Neural crest cell (in vitro differentiated cells): ENCODE measurements at places on chromosomes 5 and 9.

- no peak overlapping the region for H3K27ac ChIP-seq
- no peak for DNase-seq
- no peaks in the 10 kb centered on the region for H3K27me3 ChIP-seq
Observed at GRCh38 chr5:59521476-59521875, 372.1 kb downstream of the PDE4D start.

- H3K27me3 ChIP-seq = no peaks in the 10 kb centered on the region
- DNase-seq = no peak
- H3K36me3 ChIP-seq = no peaks in the 10 kb centered on the region
- peaks cover 51% of the 10 kb centered on the region for H3K4me1 ChIP-seq
- H3K27ac ChIP-seq = no peak overlapping the region
- H3K4me3 ChIP-seq = no peak overlapping the region
Observed at GRCh38 chr9:129319076-129319937, 141.2 kb upstream of the IER5L start.

- peaks cover 7% of the 10 kb centered on the region for H3K4me1 ChIP-seq
- no peaks in the 10 kb centered on the region for H3K27me3 ChIP-seq
- H3K27ac ChIP-seq = no peak overlapping the region
- H3K4me3 ChIP-seq = no peak overlapping the region
Observed at GRCh38 chr9:76526026-76526425, 67.0 kb downstream of the GCNT1 start.

- DNase-seq = no peak
- no peak overlapping the region for H3K27ac ChIP-seq
- H3K4me3 ChIP-seq = no peak overlapping the region
- peaks cover 24% of the 10 kb centered on the region for H3K36me3 ChIP-seq
Observed at GRCh38 chr5:132949136-132949535, 14.3 kb downstream of the AFF4 start.

DNA sequence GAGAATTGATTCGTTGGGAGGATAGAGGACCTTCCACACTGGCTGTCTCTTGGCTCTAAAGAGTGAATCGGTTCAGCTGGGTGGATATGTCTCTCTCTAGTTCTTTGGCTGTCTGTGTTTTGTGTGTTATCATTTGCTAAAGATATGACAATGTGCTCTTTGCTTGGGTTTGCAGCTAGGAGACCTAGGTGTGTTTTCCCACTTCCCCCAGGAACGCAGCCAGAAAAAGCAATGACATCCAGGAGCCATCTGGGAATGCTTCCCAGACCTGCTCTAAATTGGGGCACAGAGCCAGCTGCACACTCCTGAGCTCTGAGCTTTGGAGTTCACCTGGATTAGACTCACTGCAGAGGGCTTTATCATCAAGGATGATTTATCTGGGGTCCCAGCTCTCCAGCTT, 12.8 kb upstream of the PDZD2 start:
- H3K4me3 ChIP-seq = no peak overlapping the region
- H3K4me1 ChIP-seq = no peaks in the 10 kb centered on the region
- peaks cover 28% of the 10 kb centered on the region for H3K27me3 ChIP-seq
- H3K27ac ChIP-seq = peak overlapping the region; percentile 57

DNA sequence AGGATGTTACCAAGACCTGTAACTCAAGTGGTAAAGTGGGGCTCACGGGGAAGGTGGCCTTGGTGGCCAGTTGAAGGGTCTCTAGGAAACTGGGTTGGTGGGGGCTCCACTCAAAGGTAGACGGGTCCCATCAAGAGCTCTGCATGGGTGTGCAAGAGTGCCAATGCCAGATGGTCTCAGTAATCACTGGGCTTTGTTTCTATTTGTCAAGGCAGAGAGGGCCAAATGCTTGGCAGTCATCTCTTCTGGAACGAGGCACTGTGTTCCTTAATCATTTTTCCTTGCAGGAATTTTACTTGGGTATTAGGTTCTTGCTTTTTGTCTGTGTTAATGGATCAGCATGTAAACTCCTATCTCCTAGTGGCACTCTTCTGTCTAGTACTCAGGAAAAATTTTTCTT, 220.8 kb downstream of the DIRAS2 start:
- H3K4me3 ChIP-seq = no peak overlapping the region
- no peaks in the 10 kb centered on the region for H3K27me3 ChIP-seq
- peaks cover 11% of the 10 kb centered on the region for H3K4me1 ChIP-seq
- no peak overlapping the region for H3K27ac ChIP-seq
- H3K36me3 ChIP-seq = no peaks in the 10 kb centered on the region

GRCh38 chr9:108885643-108886348, 23.7 kb downstream of the ACTL7A start:
- H3K4me3 ChIP-seq = no peak overlapping the region
- no peak overlapping the region for H3K27ac ChIP-seq
- H3K27me3 ChIP-seq = no peaks in the 10 kb centered on the region
- H3K36me3 ChIP-seq = peaks cover 24% of the 10 kb centered on the region
- H3K4me1 ChIP-seq = no peaks in the 10 kb centered on the region

- no peaks in the 10 kb centered on the region for H3K27me3 ChIP-seq
- H3K4me1 ChIP-seq = no peaks in the 10 kb centered on the region
- DNase-seq = no peak
- H3K4me3 ChIP-seq = no peak overlapping the region
- H3K36me3 ChIP-seq = no peaks in the 10 kb centered on the region
Observed at GRCh38 chr5:109199799-109200620, 209.8 kb downstream of the PJA2 start.

- DNase-seq = no peak
- peaks cover 7% of the 10 kb centered on the region for H3K4me1 ChIP-seq
- no peaks in the 10 kb centered on the region for H3K36me3 ChIP-seq
- H3K4me3 ChIP-seq = no peak overlapping the region
- no peak overlapping the region for H3K27ac ChIP-seq
Observed at GRCh38 chr5:155046591-155046990, 33.0 kb downstream of the KIF4B start.

DNA sequence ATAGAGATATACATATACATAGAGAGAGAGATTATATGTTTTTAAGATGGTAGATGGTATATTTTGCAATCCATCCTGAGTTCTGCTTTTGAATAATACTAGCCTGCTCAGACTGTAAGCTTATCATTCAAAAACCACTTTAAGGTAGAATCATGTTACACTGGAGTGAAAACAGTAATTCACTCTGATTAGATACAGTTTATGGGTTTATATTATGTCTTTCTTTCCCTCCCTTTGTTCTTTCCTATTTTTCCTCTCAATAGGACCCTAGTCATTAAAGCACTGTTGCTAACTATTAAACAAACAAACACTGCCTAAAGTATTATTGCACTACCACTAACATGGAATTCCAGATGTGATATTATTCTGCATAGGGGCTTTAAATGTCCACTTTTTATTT, 202.0 kb downstream of the ADAMTSL1 start:
- DNase-seq = no peak
- no peak overlapping the region for H3K4me3 ChIP-seq
- H3K36me3 ChIP-seq = no peaks in the 10 kb centered on the region

DNA sequence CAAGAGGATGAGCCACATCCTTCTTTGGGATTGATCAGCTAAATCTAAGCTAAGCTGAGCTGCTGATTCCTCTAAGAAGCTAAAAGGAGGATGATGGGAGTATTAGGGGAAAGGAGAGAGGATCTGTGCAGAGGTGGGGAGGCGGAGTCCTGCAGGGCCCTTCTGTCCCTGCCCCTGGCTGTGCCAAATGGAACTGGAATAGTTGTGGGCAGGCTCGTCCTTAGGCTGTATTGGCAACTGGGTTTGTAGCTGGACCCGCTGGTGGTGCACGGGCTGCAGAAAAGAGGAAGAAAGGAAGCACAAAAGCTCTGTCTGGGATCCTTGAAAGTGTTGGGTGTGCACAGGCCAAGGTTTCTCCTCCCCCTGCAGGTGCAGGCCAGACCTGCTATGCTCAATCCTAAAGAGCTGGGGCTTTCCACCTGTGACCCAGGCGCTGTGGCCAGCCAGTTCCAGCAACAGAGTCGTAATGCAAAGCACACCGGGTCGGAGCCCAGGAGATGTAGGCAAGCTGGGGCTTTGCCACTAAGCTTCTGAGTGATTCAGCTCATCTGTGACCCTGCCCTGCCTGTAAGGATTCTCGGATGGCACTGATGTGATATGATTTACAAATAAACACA, 9.8 kb downstream of the CLTB start:
- H3K27me3 ChIP-seq = no peaks in the 10 kb centered on the region
- no peak for DNase-seq
- H3K36me3 ChIP-seq = no peaks in the 10 kb centered on the region
- no peak overlapping the region for H3K4me3 ChIP-seq

DNA sequence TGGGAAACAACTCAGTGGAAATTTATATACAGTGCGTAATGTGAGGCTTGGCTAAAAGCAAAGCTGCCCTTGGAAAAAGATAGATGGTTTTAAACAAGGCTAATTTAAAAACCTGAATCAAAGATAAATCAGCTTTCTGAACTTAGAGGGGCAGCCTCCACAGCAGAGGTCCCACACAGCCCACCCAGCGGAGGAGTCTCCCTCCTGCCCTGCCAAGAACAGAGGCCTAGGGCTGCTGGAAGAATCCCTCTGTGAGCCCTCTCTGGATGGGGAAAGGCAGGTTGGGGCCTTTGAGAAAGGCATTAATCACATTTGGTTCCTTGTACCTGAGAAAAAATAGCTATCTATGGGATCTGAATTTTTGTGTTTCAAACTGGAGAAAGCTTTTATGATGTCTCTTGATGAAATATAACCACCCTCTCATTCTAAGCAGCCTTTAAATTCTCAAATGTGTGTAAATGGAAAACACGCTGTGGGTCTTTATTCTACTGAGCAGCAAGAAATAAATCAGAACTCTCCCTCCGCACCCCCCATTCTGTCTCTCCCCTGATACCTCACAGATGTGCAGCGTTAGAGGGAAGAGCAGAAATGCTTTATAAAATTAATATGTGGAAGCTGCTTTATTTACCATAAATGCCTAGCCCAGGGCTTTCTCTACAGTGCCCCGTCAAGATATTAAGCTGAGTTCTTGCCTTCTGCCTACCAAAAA, 329.2 kb downstream of the EFNA5 start:
- DNase-seq = no peak
- no peak overlapping the region for H3K4me3 ChIP-seq
- peaks cover 18% of the 10 kb centered on the region for H3K36me3 ChIP-seq
- no peaks in the 10 kb centered on the region for H3K27me3 ChIP-seq

- H3K36me3 ChIP-seq = peaks cover 8% of the 10 kb centered on the region
- no peaks in the 10 kb centered on the region for H3K27me3 ChIP-seq
- peak overlapping the region; percentile 72 for H3K27ac ChIP-seq
- DNase-seq = no peak
Observed at GRCh38 chr5:89823046-89823445, 586.5 kb downstream of the CETN3 start.

DNA sequence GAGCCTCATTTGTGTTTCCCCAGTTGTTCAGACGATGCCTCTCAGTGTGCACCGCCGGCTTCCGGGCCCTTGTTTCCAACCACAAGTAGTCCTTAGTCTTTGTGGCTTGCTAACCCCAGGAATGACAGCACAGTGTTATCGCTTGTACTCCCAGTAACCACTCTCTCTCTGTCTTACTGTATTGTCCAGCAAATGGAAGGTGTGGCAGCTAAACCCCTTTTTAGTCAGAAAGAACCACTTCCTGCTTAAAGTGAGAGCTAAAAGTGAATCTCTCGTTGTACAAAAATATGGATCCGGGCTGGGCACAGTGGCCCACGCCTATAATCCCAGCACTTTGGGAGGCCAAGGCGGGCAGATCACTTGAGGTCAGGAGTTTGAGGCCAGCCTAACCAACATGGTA, 61.3 kb downstream of the ENC1 start:
- no peaks in the 10 kb centered on the region for H3K27me3 ChIP-seq
- H3K4me1 ChIP-seq = peaks cover 50% of the 10 kb centered on the region
- no peak for DNase-seq

GRCh38 chr9:94083384-94083783, 880 bp upstream of the PTPDC1 start:
- H3K4me1 ChIP-seq = peaks cover 25% of the 10 kb centered on the region
- H3K36me3 ChIP-seq = peaks cover 7% of the 10 kb centered on the region
- no peak overlapping the region for H3K27ac ChIP-seq
- H3K4me3 ChIP-seq = no peak overlapping the region
- no peak for DNase-seq

DNA sequence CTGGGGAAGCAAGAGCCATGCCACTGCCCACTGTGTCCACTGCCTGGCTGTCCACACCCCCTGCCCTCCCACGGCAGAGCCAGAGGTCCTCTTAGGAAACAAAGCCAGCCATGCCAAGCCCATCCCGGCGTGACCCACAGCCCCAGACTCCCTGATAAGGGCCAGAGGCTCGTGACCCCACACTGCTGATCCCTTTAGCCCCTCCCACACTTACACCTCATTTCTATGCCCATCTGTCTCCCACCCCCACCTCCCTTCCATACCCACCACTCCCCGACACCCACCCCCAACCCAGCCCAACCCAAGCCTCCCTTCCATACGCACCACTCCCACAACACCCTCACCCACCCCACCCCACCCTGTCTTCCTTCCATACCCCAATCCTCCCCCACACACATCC, 17.3 kb downstream of the PTGES start:
- H3K27ac ChIP-seq = no peak overlapping the region
- H3K36me3 ChIP-seq = no peaks in the 10 kb centered on the region
- H3K4me3 ChIP-seq = no peak overlapping the region
- DNase-seq = no peak

- no peaks in the 10 kb centered on the region for H3K36me3 ChIP-seq
- no peaks in the 10 kb centered on the region for H3K4me1 ChIP-seq
- H3K27me3 ChIP-seq = no peaks in the 10 kb centered on the region
- no peak overlapping the region for H3K27ac ChIP-seq
Observed at GRCh38 chr5:120388016-120388781, 75.9 kb upstream of the PRR16 start.

DNA sequence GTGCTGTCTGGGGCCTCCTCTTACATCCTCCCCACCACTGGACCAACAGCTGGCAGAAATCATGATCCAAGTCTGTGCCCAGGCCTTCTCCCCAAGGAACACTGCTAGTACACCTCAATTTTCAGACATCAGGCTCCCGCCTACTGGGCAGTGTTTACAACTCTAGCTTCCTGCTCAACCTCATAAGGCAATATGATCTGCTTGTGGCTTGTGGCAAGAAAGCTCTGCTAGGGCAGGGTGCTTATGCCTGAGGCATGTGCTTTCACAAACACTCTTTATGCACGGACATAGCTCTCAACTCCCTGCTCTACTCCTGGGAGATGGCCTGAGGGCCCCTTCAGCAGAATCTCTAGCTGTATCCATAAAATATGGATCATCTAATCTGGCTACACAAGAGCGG, 32.5 kb downstream of the SH3TC2 start:
- H3K4me3 ChIP-seq = no peak overlapping the region
- peaks cover 4% of the 10 kb centered on the region for H3K4me1 ChIP-seq
- no peaks in the 10 kb centered on the region for H3K27me3 ChIP-seq

- DNase-seq = no peak
- no peaks in the 10 kb centered on the region for H3K27me3 ChIP-seq
- no peak overlapping the region for H3K4me3 ChIP-seq
- H3K27ac ChIP-seq = no peak overlapping the region
- H3K4me1 ChIP-seq = no peaks in the 10 kb centered on the region
Observed at GRCh38 chr5:43432486-43433375, 20.5 kb upstream of the CCL28 start.

DNA sequence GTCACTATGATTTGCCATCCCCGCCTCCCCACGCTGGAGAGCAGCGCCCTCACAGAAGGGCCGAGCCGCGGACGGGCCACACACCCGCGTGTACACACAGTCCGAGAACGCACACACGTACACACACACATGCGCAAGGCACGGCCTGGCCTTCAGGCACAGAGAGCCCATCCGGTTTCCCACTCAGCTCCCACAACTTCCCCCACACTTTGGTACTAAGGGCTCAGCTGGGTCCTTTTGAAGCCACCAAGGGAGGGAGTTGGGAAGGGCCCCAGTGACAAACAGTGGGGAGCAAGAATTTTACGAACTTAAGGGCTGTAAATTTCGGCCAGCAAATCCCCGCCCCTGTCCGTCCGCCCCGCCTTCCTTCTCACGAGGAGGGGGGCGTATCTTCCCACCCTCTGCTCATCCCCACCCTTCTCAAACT, 133.3 kb upstream of the HAND1 start:
- H3K4me1 ChIP-seq = peaks cover 9% of the 10 kb centered on the region
- H3K27ac ChIP-seq = no peak overlapping the region
- H3K4me3 ChIP-seq = peak overlapping the region; percentile 45
- peaks cover 91% of the 10 kb centered on the region for H3K27me3 ChIP-seq
- no peaks in the 10 kb centered on the region for H3K36me3 ChIP-seq
- no peak for DNase-seq
